Lung microvascular endothelial cell (primary cell): ENCODE measurements at places on chromosomes 6 and 20. TPM values are rescaled to one million over a fixed set of nuclear protein-coding genes. Genes with fewer than 3 reads are reported as not detected.

THBS2 gene
- total RNA-seq: 2.0 and 2.4 TPM in 2 replicates

- DNase-seq: peak; percentile 42
Measured at GRCh38 chr6:143000811-143001210, 55.8 kb upstream of the HIVEP2 start.

RSPO3 gene
- not detected in 2 replicates for total RNA-seq

DNA sequence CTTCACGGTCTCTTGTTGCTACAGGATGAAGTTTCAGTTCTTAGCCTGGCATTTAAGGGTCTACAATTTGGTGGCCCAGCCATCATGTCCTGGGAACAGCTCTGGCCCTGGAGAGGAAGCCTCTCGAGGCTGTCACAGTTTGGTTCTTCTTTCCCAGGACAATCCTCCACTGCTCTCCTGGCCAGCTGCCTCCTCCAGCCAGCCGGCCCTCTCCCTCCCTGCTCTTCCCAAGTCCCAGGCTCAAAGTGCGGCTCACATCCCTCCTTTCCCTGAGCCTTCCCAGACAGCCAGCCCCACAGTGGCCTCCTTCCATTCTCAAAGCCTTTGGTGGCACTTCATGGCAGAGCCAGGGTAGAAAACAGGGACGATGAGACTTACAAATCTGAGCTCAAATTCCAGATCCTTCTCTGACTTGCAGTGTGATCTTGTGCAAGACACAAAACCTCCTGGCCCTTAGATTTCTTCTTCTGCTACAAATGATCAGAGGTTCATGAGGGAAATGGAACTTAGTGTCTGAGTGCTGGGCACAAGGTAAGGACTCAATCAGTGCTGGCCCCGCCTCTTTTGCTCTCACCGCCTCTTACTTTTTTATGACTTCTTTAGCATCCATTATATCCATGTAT lies 223.8 kb upstream of the ECI2 start:
- DNase-seq: no peak

GRCh38 chr6:15818491-15818890 lies 155.7 kb upstream of the DTNBP1 start:
- no peak for DNase-seq

- no peak for DNase-seq
Measured at GRCh38 chr20:2527762-2528161, 8.6 kb upstream of the TMC2 start.

- DNase-seq: peak; percentile 35
Measured at GRCh38 chr20:58361481-58362205, 27.4 kb upstream of the VAPB start.

DNA sequence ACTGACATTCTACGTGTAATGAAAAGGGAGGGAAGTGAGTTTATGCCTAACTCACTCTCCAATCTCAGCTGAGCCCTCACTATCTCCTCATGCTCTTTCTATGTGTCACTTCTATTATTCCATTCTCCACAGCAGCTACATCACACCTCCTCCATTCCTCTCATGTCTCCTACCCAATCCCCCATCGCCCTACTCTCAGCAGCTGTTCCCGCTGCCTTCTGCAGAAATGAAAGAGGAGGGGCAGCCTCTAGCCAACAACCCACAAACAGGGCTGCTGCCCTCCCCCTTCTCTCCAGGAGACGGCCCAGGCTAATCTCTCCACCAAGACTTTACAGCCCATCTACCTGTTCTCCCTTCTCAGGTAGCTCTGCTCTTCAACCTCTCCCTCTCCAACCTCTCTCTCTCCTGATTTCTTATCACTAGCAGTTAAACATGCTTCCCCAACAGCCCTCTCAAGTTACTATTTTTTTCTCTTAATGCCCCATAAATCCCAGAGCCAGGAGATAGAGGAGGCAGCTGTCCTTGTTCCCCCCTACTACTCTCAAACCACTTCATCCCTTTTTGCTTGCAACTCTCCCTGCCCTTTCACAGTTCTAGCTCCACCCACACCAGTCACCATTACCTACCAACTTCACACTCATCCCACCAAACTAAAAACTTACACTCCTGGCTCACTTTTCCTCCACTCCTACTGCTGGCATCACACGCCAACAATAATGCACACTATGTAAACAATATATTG lies 136.5 kb downstream of the BTBD9 start:
- no peak for DNase-seq
